Neural progenitor cell (in vitro differentiated cells): ENCODE measurements at places on chromosomes 11 and 22. TPM values are rescaled to one million over a fixed set of nuclear protein-coding genes. Genes with fewer than 3 reads are reported as not detected.
A peak's percentile ranks its signal among the peaks of the same experiment; 100 is the strongest.

DNA sequence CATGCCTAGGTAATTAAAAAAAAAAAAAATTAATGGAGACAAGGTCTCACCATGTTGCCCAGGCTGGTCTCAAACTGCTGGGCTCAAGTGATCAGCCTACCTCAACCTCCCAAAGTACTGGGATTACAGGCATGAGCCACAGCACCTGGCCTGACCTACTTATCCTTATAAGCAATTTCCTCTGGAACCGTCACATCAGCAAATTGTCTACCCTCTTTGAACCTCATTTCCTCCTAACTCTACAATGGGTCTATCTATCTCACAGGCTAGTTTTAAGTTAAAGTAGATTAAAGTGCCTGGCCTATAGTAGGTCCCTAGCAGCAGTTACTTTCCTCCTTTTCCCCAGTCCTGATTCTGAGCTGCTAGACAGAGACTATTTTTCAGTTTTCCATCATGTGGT, 43.5 kb downstream of the THAP12 start:
- no peaks in the 10 kb centered on the region for H3K4me1 ChIP-seq
- H3K36me3 ChIP-seq, result no peaks in the 10 kb centered on the region
- H3K4me3 ChIP-seq, result no peak overlapping the region
- no peaks in the 10 kb centered on the region for H3K27me3 ChIP-seq
- no peak for DNase-seq

The RIBC2 gene
- total RNA-seq, result 0.59 and 2.0 TPM in 2 replicates

DNA sequence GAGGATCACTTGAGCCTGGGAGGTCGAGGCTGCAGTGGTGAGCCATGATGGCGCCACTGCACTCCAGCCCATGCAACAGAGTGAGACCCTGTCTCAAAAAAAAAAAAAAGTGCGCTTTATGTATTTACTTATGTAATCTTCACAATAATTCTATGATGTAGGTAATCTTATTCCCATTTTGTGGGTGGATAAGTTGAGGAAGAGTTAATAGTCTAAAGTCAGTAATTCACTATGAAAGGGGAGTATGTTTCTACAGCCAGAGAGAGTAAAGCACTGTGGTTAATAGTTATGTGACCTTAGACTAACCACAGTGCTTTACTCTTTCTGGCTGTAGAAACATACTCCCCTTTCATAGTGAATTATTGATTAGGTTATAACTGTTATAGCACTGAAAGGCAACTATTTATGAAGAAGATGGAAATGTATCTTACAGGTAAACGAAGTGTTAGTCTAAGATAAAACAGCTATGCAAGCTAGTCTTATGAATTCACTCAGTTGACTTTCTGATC, 11.9 kb downstream of the CTR9 start:
- no peak overlapping the region for H3K27ac ChIP-seq
- H3K27me3 ChIP-seq, result no peaks in the 10 kb centered on the region
- peaks cover 11% of the 10 kb centered on the region for H3K36me3 ChIP-seq
- DNase-seq, result no peak

- DNase-seq, result no peak
- no peak overlapping the region for H3K4me3 ChIP-seq
- no peak overlapping the region for H3K27ac ChIP-seq
- no peaks in the 10 kb centered on the region for H3K27me3 ChIP-seq
- H3K4me1 ChIP-seq, result peaks cover 2% of the 10 kb centered on the region
- no peaks in the 10 kb centered on the region for H3K36me3 ChIP-seq
Measured at GRCh38 chr11:115617767-115618166, 113.6 kb upstream of the CADM1 start.

GRCh38 chr22:37609240-37610152, 862 bp downstream of the GGA1 start:
- no peak overlapping the region for H3K27ac ChIP-seq
- no peak for DNase-seq
- H3K4me1 ChIP-seq, result peaks cover 9% of the 10 kb centered on the region
- H3K4me3 ChIP-seq, result peak overlapping the region; percentile 95

The REXO2 gene
- 51.6 and 82.0 TPM in 2 replicates for total RNA-seq

The CARD10 gene
- 1.5 and 6.2 TPM in 2 replicates for total RNA-seq

The RCOR2 gene
- total RNA-seq, result 70.6 and 139 TPM in 2 replicates

DNA sequence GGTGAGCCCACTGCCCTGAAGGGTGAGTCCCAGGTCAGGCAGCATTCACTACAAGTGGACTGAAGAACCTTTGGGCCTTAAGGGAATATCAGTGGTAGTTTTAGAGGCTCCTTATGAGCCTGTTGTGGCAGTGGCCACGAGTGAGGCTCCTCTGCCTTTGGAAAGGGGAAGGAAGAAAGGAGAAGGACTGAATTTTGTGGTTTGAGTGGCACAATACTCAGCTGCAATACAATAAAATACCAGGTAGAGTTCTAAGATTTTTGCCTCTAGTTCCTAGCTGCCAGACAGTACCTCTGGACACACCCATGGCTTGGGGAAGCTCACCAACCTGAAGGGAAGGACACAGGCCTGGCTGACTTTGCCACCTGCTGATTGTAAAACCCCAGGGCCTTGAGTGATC, 260.9 kb downstream of the DYNC2H1 start:
- DNase-seq, result no peak
- no peak overlapping the region for H3K27ac ChIP-seq
- no peak overlapping the region for H3K4me3 ChIP-seq

- peak; percentile 88 for DNase-seq
- H3K27me3 ChIP-seq, result no peaks in the 10 kb centered on the region
- no peak overlapping the region for H3K4me3 ChIP-seq
- H3K27ac ChIP-seq, result no peak overlapping the region
Measured at GRCh38 chr11:46369458-46370152, 11.9 kb upstream of the MDK start.

DNA sequence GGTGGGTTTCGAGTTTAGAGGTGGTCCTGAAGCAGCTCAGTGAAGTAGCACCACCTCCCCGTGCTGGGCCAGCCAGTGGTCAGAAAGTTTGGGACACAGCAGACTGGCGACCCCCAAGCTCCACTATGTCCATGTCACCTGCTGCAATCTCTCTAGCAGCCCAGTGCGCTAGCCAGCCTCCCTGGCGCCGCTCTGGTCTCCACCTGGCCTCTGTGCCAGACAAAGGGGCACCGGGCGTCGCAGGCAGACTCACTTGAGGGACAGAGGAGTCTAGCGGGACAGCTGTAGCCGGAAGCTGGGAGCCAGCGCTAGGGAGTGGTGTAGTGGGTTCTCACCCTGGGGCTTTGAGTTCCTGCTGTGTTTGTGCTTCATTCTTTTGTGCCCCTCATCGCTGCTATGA, 25.5 kb downstream of the MYBPC3 start:
- no peak overlapping the region for H3K4me3 ChIP-seq
- no peaks in the 10 kb centered on the region for H3K36me3 ChIP-seq
- DNase-seq, result no peak
- H3K4me1 ChIP-seq, result no peaks in the 10 kb centered on the region
- H3K27me3 ChIP-seq, result no peaks in the 10 kb centered on the region

The MAJIN gene
- total RNA-seq, result 0.06 TPM in 1 of 2 replicates, not detected in the other

The PPM1F gene
- total RNA-seq, result 18.0 and 39.0 TPM in 2 replicates

The TESMIN gene
- total RNA-seq, result 7.4 and 8.1 TPM in 2 replicates

GRCh38 chr22:20060700-20061480, 19.2 kb upstream of the DGCR8 start:
- H3K4me3 ChIP-seq, result no peak overlapping the region
- no peak overlapping the region for H3K27ac ChIP-seq
- no peaks in the 10 kb centered on the region for H3K4me1 ChIP-seq
- H3K27me3 ChIP-seq, result no peaks in the 10 kb centered on the region
- no peak for DNase-seq

GRCh38 chr11:47572715-47573255, 6.0 kb downstream of the KBTBD4 start:
- H3K4me3 ChIP-seq, result no peak overlapping the region
- no peak overlapping the region for H3K27ac ChIP-seq
- peaks cover 5% of the 10 kb centered on the region for H3K36me3 ChIP-seq
- no peak for DNase-seq
- H3K4me1 ChIP-seq, result peaks cover 6% of the 10 kb centered on the region
- no peaks in the 10 kb centered on the region for H3K27me3 ChIP-seq

DNA sequence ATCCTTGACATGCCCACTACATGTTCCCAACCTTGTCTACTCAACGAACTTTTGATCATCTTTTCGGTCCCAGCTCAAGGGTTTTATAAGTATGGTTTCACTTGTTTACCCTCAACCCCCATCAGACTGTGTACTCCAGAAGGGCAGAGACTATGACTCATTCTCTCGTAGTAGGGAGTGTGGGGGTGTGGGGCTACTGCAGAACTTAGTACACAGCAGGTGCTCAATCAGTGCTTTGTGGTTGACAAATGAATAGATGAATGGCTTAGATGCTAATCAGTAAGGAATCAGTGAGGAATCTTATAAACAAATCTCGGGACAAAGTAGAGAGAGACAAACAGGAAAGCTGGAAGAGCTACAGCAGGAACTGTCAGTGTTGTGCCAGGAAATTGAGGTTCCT, 151.7 kb upstream of the PLET1 start:
- H3K4me3 ChIP-seq, result no peak overlapping the region
- H3K27me3 ChIP-seq, result no peaks in the 10 kb centered on the region
- H3K36me3 ChIP-seq, result no peaks in the 10 kb centered on the region
- no peaks in the 10 kb centered on the region for H3K4me1 ChIP-seq
- no peak for DNase-seq

DNA sequence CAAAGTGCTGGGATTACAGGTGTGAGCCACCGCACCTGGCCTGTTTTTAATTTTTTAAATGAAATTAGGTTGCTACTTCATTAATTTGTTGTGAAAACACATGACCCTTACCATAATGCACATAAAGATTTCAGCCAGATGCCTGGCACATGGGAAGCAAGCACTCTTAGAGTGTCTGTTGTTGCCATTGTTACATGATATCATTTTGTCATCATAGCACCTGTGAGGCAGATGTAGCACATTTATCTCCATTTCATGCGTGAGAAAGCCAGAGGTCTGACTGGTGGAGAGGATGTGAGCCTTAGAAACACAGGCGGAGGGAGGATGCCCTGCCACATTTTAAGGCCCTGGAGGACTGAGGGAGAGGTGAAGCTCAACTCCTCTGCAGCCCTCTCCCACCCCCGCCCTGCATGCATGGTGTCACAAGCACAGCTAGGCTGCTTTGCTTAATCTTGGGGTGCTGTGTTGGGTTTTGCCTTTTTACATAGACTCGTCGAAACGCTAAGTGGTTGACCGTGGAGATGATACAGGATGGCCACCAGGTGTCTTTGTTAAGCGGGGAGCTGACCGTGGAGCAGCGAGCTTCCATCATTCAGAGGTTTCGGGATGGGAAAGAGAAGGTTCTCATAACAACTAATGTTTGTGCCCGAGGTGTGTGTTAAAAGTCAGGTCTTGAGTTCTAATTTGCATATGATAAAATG, 14.0 kb downstream of the DDX25 start:
- no peaks in the 10 kb centered on the region for H3K36me3 ChIP-seq
- H3K27me3 ChIP-seq, result no peaks in the 10 kb centered on the region
- DNase-seq, result no peak
- no peak overlapping the region for H3K4me3 ChIP-seq
- no peaks in the 10 kb centered on the region for H3K4me1 ChIP-seq

- peaks cover 6% of the 10 kb centered on the region for H3K4me1 ChIP-seq
- no peak overlapping the region for H3K4me3 ChIP-seq
- peaks cover 39% of the 10 kb centered on the region for H3K27me3 ChIP-seq
- H3K36me3 ChIP-seq, result no peaks in the 10 kb centered on the region
Measured at GRCh38 chr11:72580642-72580950, 93.6 kb downstream of the PDE2A start.

DNA sequence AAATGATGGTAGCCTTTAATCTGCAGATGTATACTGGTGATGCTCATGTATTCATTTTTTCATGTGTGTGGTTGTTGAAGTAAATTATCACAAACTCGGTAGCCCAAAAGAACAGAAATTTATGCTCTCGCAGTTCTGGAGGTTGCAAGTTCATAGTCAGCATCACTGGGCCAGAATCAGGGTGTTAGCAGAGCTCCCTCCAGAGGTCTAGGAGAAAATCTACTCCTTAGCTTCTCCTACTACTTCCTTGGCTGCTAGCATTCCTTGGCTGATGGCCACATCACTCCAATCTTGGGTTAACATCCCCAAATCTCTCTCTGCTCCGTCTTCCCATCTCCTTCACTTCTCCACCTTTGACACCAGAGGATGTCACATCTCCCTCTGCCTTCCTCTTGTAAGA, 45.3 kb upstream of the GALNT18 start:
- no peaks in the 10 kb centered on the region for H3K27me3 ChIP-seq
- no peak overlapping the region for H3K4me3 ChIP-seq
- no peaks in the 10 kb centered on the region for H3K36me3 ChIP-seq
- H3K27ac ChIP-seq, result no peak overlapping the region
- DNase-seq, result no peak

The CLDN25 gene
- not detected in 2 replicates for total RNA-seq

GRCh38 chr22:37353839-37354238, 71.5 kb downstream of the CYTH4 start:
- no peaks in the 10 kb centered on the region for H3K36me3 ChIP-seq
- no peaks in the 10 kb centered on the region for H3K27me3 ChIP-seq
- no peak overlapping the region for H3K27ac ChIP-seq
- no peak overlapping the region for H3K4me3 ChIP-seq
- peaks cover 4% of the 10 kb centered on the region for H3K4me1 ChIP-seq

DNA sequence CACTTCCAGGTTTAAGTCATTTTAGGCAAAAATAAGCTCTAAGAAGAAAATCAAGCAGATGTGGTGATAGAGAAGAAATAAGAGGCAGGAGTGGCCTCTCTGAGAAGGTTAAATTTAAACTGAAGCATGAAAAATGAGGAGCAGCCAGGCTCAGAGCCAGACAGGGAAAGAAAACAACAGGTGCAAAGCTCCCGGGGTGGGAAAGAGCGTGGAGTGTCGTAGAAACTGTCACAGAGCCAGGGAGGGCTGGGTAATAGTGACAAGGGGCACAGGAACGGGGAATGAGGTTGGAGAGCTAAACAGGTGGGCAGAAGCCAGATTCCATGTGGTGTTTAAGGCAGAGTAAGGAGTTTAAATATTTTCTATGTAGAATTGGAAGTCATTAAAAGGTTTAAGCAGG, 132.1 kb upstream of the BLID start:
- H3K4me3 ChIP-seq, result no peak overlapping the region
- no peak for DNase-seq
- no peaks in the 10 kb centered on the region for H3K36me3 ChIP-seq

GRCh38 chr22:41448189-41448808, 1.7 kb upstream of the TOB2 start:
- peak; percentile 98 for DNase-seq
- peak overlapping the region; percentile 96 for H3K27ac ChIP-seq
- peaks cover 3% of the 10 kb centered on the region for H3K4me1 ChIP-seq
- H3K4me3 ChIP-seq, result peak overlapping the region; percentile 96
- H3K36me3 ChIP-seq, result no peaks in the 10 kb centered on the region
- H3K27me3 ChIP-seq, result no peaks in the 10 kb centered on the region

GRCh38 chr11:65822776-65823528, 10.8 kb upstream of the SNX32 start:
- DNase-seq, result no peak
- no peaks in the 10 kb centered on the region for H3K36me3 ChIP-seq
- no peaks in the 10 kb centered on the region for H3K4me1 ChIP-seq
- no peaks in the 10 kb centered on the region for H3K27me3 ChIP-seq
- H3K27ac ChIP-seq, result no peak overlapping the region

- no peaks in the 10 kb centered on the region for H3K27me3 ChIP-seq
- DNase-seq, result no peak
- no peak overlapping the region for H3K4me3 ChIP-seq
- H3K27ac ChIP-seq, result no peak overlapping the region
- H3K36me3 ChIP-seq, result no peaks in the 10 kb centered on the region
Measured at GRCh38 chr11:59562292-59562691, 51.0 kb downstream of the OR4D9 start.

- H3K4me1 ChIP-seq, result no peaks in the 10 kb centered on the region
- no peak overlapping the region for H3K4me3 ChIP-seq
- H3K27ac ChIP-seq, result no peak overlapping the region
- DNase-seq, result peak; percentile 74
- H3K36me3 ChIP-seq, result no peaks in the 10 kb centered on the region
Measured at GRCh38 chr22:41048791-41049717, 43.3 kb upstream of the EP300 start.
